ENCODE measurements at places on chromosomes 7 and 10.
A peak's percentile ranks its signal among the peaks of the same experiment; 100 is the strongest.

GRCh38 chr7:22088827-22089226, 143.1 kb upstream of the CDCA7L start:
- H3K4me3 ChIP-seq = no peak overlapping the region
- no peaks in the 10 kb centered on the region for H3K36me3 ChIP-seq
- H3K27ac ChIP-seq = no peak overlapping the region
- peaks cover 9% of the 10 kb centered on the region for H3K4me1 ChIP-seq

- H3K27ac ChIP-seq = no peak overlapping the region
- no peak overlapping the region for H3K4me3 ChIP-seq
- no peak for DNase-seq
- H3K27me3 ChIP-seq = no peaks in the 10 kb centered on the region
These were observed 38.4 kb upstream of the AQP1 start for GRCh38 chr7:30873207-30873606.

- H3K4me3 ChIP-seq = no peak overlapping the region
- DNase-seq = no peak
- H3K27me3 ChIP-seq = no peaks in the 10 kb centered on the region
- H3K27ac ChIP-seq = no peak overlapping the region
- no peaks in the 10 kb centered on the region for H3K36me3 ChIP-seq
- peaks cover 9% of the 10 kb centered on the region for H3K4me1 ChIP-seq
These were observed 3.2 kb downstream of the SLC35B4 start for GRCh38 chr7:134313543-134313942.

DNA sequence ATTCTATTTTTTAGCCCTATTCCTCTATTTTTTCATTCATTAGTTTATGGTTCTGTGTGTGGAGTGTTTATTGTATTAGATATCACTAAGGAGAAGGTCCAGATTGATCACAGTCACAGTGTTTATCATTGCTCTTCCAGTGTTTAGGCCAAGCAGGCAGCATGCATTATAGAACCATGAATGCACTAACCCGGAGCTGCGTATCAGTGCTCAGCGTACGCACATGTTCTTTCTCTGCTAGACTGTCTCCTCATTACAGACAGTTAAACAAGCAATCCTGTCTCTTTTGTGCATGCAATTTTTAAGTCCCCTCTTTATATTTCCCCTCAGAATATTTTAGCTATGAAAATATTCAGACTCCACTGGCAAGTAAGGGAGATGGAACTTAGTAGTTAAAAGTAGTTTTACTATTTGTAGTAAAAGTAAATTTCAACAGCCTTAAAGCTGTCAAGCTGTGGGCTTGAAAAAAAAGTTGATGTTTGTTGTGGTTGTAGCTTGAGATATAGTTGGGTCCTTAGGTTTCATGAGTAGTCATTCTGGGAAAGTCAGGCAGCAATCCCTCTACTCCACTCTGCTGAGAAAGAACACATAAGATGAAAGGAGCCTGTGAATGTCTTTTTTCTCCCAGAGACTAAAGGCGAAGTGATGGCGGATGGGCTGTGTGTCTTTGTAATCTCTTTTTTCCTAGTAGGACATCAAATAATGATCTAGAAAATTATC, 260.4 kb downstream of the CDK14 start:
- H3K27ac ChIP-seq = no peak overlapping the region
- no peaks in the 10 kb centered on the region for H3K36me3 ChIP-seq
- no peaks in the 10 kb centered on the region for H3K4me1 ChIP-seq
- DNase-seq = no peak
- no peaks in the 10 kb centered on the region for H3K27me3 ChIP-seq
- H3K4me3 ChIP-seq = no peak overlapping the region

DNA sequence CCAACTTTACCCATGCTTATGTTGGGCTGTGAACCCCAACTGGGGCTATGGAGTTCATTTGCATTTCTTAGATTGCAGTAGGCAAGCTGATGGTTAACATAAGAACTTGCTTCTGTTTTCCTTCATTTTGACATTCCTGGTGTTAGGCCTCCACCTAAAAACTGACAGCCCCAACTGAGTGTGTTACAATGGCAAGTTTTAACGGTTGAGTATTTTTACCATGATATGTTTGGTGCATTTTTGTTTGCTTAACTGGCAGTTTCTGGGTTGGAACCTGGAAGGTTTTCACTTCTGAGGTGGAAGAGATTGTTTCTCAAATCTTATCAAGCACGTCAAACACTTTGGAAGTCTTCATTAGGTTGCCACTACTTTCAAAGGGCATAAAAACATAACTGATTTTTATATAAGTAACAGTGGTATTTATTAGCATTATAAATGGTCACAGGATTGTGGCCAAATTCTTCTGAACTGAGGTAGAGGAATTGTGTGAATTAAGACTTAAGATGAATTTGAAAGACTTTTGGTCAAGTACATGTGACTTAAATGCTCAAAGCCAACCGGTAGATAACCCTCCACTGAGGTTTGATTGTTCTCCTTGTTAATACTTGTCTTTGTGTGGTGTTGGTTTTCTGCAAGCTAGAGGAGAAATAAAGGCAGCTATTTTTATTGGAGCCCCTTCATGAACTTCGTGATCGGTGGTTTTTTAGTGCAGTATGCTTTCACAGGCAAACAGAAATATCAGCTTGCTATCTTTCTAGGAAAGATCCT, 2.8 kb downstream of the BMI1 start:
- H3K27me3 ChIP-seq = no peaks in the 10 kb centered on the region
- peak overlapping the region; percentile 88 for H3K4me3 ChIP-seq
- no peak overlapping the region for H3K27ac ChIP-seq
- H3K36me3 ChIP-seq = peaks cover 5% of the 10 kb centered on the region
- no peak for DNase-seq
- H3K4me1 ChIP-seq = peaks cover 40% of the 10 kb centered on the region

DNA sequence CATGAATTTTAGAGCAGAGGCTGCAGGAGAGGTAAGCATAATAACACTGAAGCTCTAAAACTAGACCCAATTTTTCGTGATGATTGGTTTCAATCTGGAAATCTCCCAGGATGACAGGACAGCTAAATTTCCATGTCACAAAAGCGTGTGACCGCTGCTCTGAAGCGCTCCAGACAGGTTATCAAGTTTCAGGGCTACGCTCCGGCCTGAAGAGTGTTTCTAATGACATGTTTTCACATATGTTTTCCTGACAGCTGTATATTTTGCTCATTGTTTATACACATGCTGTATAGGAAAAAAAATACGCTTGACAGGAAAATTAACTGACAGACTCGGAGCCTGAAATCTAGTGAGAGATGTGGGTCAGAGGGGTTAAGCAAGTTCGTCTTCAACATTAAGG, 219.8 kb upstream of the BMPER start:
- no peaks in the 10 kb centered on the region for H3K27me3 ChIP-seq
- DNase-seq = no peak
- H3K4me3 ChIP-seq = no peak overlapping the region
- no peak overlapping the region for H3K27ac ChIP-seq
- no peaks in the 10 kb centered on the region for H3K4me1 ChIP-seq

GRCh38 chr7:108193594-108194498, 63.7 kb upstream of the LAMB4 start:
- no peaks in the 10 kb centered on the region for H3K4me1 ChIP-seq
- H3K36me3 ChIP-seq = no peaks in the 10 kb centered on the region
- DNase-seq = no peak
- H3K4me3 ChIP-seq = no peak overlapping the region
- no peaks in the 10 kb centered on the region for H3K27me3 ChIP-seq

GRCh38 chr10:18097524-18097923, 42.7 kb upstream of the CACNB2 start:
- H3K4me1 ChIP-seq = no peaks in the 10 kb centered on the region
- DNase-seq = no peak
- no peak overlapping the region for H3K27ac ChIP-seq

- H3K4me3 ChIP-seq = no peak overlapping the region
- H3K36me3 ChIP-seq = no peaks in the 10 kb centered on the region
- no peak overlapping the region for H3K27ac ChIP-seq
- no peaks in the 10 kb centered on the region for H3K4me1 ChIP-seq
- no peaks in the 10 kb centered on the region for H3K27me3 ChIP-seq
- DNase-seq = no peak
These were observed 17.1 kb downstream of the GBX1 start for GRCh38 chr7:151150388-151150787.

DNA sequence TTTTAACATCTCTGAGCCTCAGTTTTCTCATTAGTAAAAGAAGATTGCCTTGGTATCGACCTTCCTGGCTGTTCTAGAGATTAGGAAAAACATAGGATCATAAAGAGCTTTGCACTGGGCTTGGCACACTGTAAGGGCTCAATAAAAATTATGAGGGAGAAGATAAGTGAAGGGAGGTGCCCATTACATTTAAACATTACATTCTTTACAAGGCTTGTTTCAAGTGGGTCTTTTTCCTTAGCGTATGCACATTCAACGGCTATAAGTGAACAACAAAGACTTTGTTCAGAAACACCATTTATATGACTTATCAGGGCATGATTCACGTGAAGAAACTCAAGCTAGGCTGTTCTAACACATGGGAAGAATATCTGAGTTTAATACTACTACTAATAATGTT, 351.9 kb upstream of the NPVF start:
- H3K27me3 ChIP-seq = no peaks in the 10 kb centered on the region
- DNase-seq = no peak
- H3K36me3 ChIP-seq = no peaks in the 10 kb centered on the region

DNA sequence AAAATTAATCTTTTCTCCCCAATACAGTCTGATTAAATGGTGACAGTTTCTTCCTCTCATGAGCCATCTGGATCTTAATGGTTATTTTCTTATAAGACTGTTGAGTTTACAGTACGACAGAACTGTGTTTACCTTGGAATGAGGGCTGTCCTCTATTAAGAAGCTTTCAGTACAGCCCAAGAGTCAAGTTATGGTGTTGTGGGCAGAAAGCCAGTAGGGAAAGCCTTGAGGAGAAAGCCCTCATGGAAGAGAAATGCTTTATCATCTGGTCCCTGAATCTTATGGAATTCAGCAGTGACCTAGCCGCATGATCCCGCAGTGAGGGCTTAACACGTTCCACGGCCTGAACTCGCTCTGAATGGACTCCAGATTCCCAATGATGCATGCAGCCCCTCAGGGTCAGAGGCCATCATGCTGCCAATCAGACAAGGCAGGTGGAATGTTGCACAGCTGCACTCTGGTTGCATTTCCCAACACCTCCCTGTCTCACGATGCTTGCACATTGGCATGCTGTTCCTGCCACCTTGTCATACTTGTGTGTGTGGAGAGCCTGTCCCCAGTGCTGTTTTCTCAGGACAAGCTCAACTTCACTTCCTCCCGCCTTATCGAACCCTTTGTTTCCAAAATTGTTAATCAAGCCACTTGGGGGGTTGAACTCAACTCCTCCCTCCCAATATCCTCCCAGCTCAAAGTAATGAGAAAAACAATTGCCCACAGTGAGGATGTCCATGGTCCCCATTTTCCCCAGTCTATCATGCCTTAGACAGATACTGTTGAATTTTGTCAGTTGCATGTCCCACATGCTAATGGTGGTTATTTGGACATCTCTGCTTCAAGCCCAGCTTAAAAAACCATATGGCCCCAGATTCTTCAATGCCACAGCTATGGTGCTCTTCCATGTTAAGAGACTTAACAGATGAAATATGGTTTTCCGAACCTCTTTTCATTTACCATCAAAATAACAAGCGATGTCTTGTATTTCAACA, 211.1 kb upstream of the TCF7L2 start:
- DNase-seq = no peak
- H3K4me1 ChIP-seq = peaks cover 5% of the 10 kb centered on the region
- no peak overlapping the region for H3K4me3 ChIP-seq
- no peaks in the 10 kb centered on the region for H3K36me3 ChIP-seq
- H3K27ac ChIP-seq = no peak overlapping the region

DNA sequence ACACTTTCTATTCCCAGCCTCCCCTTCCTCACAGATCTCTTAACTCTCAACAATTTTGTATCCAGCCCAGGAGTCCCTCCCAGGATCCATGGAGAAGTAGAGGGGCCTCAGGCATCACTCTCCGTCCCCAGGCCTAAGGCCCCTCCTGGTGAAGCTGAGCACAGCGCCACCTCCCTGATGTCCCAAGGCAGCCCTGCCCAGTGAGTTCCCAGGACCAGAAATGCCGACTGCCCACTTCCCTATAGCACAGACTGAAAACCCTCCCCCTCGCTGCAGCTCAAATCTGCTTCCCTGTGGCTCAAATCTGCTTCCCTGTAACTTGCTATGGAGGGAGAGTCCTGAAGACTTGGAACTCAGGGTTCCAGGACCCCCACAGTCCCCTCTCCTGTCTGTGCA, 35.6 kb downstream of the YKT6 start:
- H3K4me1 ChIP-seq = peaks cover 3% of the 10 kb centered on the region
- no peaks in the 10 kb centered on the region for H3K27me3 ChIP-seq
- no peak for DNase-seq

DNA sequence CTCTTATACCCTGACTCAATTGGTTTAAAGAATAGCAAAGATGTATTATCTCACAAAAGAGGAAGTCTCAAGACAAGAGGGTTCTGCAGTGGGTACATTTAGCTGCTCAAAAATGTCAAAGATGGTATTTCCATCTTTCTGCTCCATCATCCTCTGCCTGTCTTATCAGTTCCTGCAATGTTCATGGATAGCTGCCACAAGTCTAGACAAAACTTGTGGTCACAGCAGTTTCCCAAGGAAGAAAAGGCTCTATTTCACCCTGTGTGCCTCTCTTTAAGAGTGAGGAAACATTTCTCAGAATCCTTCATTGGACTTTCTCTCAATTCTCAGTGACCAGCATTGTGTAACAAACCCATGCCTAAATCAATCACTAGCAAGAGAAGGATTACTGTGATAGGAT, 634.2 kb upstream of the AUTS2 start:
- DNase-seq = no peak
- H3K4me3 ChIP-seq = no peak overlapping the region
- H3K27me3 ChIP-seq = no peaks in the 10 kb centered on the region

DNA sequence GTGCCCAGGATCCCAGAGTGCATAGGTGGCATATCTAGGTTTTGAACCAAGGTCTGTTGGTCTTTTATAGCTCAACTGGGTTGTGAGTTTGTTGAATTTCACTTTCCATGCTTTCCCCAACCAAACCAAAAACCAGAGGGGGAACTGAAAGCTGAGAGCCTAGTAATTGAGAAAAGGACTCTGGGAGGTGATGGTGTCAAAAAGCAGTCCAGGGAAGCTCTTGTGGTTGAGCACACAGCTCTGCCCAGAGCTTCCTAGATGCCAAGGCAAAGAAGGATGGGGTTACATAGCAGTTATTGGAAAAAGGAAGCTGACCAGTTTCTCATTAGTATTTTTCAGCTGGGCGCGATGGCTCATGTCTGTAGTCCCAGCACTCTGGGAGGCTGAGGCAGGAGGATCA, 9.9 kb downstream of the POR start:
- no peak overlapping the region for H3K27ac ChIP-seq
- no peak overlapping the region for H3K4me3 ChIP-seq
- H3K27me3 ChIP-seq = no peaks in the 10 kb centered on the region
- no peaks in the 10 kb centered on the region for H3K4me1 ChIP-seq

DNA sequence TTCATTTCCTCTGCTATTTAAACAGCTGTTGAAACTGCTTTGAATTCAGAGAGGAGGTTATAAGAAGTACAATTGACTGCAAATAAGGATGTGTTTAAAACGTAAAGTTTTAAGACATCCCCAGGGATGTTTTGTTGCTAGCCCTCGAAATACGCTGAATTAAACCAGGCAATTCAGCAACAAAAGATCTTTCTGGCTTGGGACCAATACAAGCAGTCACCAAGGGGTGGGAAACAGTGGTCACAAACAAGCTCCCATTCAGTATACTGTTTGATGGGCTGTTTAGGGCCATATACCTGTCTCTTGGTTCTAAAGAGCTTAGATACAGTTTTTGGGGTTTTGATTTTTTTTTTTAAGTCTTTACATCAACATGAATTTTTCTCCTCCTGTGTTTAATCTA, 446.3 kb upstream of the POT1 start:
- H3K4me3 ChIP-seq = no peak overlapping the region
- no peak for DNase-seq
- H3K4me1 ChIP-seq = no peaks in the 10 kb centered on the region
- no peaks in the 10 kb centered on the region for H3K27me3 ChIP-seq
- no peak overlapping the region for H3K27ac ChIP-seq

GRCh38 chr10:70926226-70927000, 38.0 kb upstream of the PCBD1 start:
- peaks cover 3% of the 10 kb centered on the region for H3K4me1 ChIP-seq
- no peak overlapping the region for H3K27ac ChIP-seq
- no peak overlapping the region for H3K4me3 ChIP-seq
- DNase-seq = no peak
